Omental fat pad (tissue), 4 donors: ENCODE measurements at places on chromosomes 4 and X.

DNA sequence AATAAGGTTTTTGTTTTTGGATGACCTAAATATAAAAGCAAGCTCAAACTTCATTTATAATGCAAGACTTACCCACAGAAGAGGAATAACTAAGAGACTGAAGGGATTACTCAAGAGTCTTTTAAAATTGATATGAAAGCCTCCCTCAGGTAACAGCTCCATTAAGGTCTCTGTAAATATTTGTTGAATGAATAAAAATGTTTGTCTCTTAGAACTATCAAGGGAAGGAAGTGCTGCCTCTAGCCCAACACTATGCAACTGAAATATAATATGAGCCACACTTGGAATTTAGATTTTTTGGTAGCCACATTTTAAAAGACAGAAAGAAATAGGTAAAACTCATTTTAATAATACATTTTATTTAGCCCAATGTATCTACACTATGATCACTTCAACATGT is 127.8 kb downstream of the SH3RF1 start:
- no peak for DNase-seq

- no peak for DNase-seq
Observed at GRCh38 chrX:109186939-109187338, 294.9 kb downstream of the GUCY2F start.

- DNase-seq: no peak
Observed at GRCh38 chrX:10615931-10616774, 4.2 kb downstream of the MID1 start.

DNA sequence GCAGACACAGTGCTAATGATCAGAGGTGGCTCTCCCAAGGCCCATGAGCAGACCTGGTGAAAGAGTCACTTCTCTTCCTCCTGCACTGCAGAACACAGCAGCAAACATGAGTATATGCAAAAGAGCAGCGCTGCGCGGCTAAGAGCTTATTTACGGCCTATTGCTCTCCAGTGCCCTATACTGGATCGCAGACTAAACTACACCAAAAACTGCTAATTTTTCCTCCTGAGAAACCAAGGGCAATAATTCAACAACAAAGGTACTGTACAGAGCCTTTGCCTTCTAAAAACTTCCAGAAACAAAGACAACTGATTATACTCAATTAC is 702.5 kb downstream of the ARAP2 start:
- no peak for DNase-seq
